Cerebellar cortex (tissue), 1 donor: ENCODE measurements at places on chromosomes 6 and 20.

DNA sequence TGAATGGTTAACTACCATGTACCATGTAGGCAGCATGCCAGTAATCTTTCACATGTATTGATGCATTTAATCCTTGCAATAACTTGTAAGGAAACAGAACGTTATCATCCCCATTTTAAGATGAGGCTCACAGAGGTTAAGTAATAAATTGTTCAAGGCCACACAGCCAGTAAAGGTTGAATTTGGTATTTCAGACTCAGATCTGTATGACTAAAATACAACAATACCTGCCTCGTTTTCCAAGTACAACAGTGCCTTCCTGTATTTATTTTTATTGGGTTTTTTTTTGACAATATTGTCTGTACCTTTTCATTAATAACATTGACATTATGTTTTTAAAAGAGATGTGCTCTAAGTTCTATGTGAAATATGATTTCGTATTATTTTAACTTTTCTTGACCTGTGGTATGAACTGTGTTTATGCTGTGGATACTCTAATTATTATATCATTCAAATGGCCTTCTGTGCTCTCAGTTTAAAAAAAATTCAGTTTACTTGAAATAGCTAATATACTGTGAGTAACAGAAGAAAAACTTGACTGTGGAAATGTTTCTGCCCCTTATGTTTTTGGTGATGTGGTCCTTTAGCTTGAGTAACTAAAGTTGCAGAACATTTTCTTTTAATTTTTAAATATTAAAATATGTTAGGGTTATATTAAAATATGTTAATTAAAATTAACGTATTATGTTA is 39.7 kb downstream of the XRN2 start:
- no peak for DNase-seq

DNA sequence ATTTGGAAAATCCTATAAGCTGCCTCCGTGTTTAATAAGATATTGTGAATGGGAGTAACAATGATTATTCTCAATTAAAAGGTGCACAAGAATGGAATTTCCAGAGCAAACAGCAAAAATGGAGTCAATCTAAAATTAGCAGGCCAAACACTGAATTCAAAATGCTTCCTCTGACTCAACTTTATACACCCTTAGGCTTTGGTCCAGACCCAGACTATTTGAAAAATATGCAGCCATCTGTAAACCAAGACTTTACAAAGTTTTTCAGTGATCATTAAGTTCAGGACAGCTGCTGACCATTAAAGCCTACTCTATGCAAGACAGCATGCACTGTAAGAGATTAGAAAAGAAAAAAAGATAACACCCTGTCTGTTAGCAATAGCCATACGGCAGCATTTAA is 39.4 kb upstream of the CCN6 start:
- no peak for DNase-seq

DNA sequence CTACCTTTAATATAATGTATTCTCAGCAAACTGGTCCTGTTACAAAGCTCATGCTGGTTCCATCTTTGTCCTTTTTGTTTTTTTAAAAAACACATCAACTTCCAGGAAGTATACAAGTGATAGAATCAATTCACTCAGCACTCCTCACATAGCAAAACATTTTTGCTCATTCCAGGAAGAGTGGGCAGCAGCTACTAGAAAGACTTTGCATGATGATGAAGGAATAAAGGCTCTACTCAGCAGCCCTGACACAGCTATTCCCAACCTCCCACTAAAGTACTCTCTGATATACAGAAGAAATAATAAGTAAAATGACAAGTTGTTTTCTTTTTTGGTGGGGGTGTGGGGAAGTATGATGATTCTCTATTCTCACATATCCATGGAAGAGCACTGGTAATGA is 61.2 kb downstream of the RGS17 start:
- no peak for DNase-seq

GRCh38 chr20:21941941-21942805 is 236.7 kb downstream of the PAX1 start:
- no peak for DNase-seq

GRCh38 chr20:14712302-14712739 is 374.9 kb upstream of the FLRT3 start:
- DNase-seq = no peak
